ENCODE measurements at places on chromosomes 7 and 10.

DNA sequence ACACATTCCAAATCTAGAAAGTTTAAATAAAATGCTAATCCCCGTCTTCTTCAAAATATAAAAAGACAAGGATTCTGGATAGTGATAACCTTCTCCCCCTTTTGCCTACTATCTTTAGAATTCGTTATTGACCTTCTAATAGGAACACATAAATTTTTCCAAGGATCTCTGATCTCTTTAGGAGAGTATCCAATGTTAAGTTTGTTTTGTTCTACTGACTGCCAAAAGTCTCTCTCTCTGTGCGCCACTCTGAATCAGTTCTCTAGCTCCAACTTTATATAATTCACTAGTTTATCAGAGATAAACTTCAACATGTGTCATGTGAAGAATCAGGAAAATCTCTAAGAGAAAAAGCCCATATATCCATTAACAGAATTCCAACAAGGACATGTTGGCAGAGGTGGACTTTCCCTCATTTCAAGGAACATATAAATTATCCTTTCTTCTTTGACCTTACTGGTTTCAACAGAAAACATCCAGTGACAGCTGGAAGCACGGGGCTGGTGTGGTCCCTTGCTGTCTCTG lies 615.6 kb downstream of the KCNMA1 start:
- no peak for DNase-seq

GRCh38 chr7:25382869-25383268 lies 154.6 kb upstream of the NPVF start:
- DNase-seq = no peak

- no peak for DNase-seq
Measured at GRCh38 chr7:38558761-38559345, 72.3 kb downstream of the AMPH start.

DNA sequence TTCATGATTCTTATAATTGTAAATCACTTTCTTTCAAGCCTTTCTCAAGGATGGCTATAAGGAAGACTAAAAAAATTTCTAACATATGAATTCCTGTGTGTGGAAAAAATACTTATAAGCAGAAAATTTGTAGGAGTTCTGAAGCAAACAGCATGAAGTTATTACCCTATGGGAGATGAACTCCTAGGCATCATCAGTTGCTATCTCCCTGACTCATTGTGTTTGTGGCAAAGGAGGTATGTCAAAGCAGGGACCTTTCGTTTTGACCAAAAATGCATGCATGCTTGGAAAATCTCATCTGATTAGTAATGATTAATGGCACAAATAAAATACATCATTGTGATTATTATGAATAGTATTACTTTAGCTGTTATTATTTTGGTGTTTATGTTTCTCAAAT lies 59.4 kb downstream of the CALCR start:
- peak; percentile 3 for DNase-seq

DNA sequence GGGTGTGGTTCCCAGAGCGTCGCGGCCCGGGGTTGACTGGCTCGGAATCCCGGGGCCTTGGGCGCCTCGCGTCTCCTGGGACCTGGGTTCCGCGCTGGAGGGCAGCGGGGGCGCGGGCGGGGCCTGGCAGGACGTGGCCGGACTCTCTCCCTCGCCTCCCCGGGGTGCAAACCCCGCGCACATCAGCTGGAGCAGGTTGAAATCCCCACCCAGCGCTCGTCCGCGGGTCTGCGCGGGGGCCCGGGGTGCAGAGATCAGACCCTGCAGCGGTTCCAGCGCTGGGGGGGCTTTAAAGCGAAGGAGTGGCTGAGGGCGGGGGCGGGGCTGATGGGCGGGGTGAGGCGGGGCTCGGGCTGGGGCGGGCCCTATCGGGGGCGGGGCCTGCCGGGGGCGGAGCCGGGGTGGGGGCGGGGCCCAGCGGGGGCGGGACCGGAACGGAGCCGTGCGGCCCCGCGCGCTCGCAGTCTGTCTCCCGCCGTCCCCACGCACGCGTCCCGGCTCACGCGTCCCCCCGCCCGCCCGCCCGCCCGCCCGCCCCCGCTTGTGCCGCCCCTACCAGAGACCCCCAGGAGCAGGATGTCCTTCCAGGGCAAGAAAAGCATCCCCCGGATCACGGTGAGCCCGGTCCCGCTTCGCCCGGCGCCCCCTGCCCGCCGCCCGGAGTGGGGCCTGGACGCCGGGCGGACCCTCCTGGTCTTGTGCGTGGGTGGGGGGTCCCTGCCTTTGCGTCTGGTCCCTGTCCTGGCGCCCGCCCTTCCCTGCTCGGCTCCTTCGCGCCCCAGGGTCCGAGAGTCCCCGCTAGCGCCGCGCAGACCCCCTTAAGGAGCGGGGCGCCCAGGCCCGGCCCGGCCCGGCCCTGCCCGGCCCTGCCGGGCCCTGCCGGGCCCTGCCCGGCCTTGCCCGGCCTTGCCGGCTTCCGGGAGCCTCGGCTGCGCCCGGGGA lies at the start of gene DPYSL4:
Gene DPYSL4 (plus strand): TSS at position 461 of the 942 bp plus-strand sequence. CDS start 116 bp downstream, at position 577.
- no peak for DNase-seq

GRCh38 chr10:34102237-34102673 lies 712.8 kb downstream of the PARD3 start:
- peak; percentile 35 for DNase-seq

DNA sequence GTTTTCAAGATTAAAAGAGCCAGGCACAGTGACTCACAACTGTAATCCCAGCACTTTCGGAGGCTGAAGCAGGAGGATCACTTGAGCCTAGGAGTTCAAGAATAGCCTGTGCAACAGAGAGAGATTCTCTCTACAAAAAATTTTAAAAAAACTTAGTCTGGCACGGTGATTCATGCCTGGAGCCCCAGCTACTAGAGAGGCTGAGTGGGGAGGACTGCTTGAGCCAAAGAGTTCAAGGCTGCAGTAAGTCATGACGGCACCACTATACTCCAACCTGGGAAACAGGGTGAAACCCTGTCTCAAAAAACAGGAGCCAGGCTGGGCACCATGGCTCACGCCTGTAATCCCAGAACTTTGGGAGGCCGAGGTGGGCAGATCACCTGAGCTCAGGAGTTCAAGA lies 86.6 kb upstream of the KCTD7 start:
- no peak for DNase-seq

DNA sequence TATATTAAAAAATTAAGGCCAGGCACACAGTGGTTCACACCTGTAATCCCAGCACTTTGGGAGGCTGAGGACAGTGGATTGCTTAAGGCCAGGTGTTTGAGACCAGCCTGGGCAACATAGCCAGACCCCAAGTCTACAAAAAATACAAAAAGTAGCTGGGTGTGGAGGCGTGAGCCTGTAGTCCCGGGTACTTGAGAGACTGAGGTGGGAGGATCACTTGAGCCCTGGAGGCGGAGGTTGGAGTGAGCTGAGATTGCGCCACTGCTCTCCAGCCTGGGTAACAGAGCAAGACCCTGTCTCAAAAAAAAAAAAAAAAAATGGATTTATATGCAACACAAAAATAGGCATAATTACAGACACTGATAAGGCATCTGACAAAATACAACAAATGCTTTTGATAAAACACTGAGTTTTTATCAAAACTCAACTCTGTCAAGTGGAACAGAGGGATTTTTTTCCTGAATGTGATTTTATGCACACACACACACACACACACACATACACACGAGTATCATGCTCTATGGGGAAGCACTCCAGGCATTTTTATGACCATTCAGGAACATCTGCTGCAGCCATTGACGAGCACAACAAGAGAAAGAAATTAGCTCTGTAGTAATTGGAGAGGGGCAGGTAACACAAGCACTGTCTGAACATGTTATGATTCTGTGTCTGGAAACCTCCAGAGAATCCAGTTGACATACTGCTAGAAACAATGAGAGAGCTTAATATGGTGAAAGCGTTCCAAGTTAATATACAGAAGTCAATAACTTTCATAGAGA lies 193.1 kb downstream of the WDR37 start:
- no peak for DNase-seq

DNA sequence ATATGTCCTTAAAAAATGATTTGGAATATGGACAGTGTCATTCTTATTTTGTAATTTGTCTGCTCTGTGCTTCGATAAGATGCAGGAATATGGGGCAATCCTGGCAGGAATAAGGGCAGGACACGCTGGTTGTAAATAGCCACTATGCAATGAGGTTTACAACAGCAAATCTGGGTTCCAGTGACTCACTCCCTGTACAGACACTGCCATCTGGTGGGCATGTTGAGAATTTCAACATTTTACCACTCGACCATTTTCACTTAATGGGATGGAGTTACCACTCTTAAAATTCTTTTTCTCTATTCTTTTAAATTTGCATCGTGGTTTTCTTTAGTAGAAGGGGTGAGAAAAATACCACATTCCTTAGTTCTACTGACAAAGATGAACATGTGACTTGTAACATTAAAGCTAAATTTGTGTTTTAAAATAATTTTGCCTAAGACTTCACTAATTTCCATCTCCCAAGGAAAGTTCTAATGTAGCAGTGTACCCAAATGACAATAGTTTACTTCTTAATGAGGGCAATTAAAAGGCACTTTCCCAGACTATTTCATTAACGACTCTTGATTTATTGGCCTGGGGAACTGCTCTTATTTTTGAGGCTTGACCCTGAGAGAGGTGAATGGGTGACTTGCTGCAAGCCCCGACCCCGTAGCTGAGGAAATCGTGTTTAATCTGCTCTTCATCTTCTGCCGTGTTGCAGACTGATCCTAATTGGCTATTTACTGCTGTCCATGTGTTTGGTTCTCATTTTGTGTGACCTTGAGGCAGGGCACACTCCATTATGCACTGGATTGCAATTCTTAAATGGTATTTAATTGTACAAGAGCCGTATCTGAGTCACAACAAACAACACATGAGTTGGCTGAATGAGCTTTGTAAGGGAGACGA lies 173.6 kb upstream of the IMMP2L start:
- peak; percentile 74 for DNase-seq

DNA sequence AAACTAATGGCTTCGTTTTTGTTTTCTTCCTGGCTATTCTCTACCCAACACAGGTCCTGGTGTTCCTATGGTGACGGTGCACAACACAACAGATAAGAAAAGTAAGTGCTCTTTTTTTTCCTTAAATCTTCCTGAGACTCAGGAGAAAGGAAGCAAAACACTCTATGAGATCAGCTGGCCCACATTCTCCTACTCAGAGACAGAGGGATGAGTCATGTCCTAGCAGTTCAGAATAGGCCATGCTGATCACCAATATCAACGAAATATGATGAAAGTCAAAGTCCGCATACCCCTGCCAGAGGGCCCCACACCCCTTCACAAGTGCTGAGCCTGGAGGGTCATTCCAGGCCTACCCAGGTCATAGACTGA lies 149.2 kb downstream of the PAXIP1 start:
- DNase-seq = peak; percentile 5

- no peak for DNase-seq
Measured at GRCh38 chr7:102859084-102859798, 53.6 kb upstream of the LRRC17 start.

DNA sequence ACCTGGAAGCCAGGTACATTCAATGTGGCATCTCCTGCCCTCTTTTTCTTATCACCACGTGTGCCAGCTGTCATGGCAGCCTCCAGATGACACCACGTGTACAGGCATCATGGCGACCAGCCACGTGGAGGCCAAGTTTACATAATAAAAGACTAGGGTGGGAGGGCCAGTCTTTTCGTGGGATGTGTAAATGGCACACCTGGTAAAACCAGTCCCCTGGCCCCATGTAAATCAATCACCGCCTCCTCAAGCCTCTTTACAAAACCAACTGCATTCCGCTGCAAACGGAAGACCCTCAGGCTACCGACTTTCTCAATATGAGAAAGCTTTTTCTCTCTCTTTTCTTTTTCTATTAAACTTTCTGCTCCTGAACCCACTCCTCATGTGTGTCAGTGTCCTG lies 65.1 kb upstream of the PHF14 start:
- no peak for DNase-seq

DNA sequence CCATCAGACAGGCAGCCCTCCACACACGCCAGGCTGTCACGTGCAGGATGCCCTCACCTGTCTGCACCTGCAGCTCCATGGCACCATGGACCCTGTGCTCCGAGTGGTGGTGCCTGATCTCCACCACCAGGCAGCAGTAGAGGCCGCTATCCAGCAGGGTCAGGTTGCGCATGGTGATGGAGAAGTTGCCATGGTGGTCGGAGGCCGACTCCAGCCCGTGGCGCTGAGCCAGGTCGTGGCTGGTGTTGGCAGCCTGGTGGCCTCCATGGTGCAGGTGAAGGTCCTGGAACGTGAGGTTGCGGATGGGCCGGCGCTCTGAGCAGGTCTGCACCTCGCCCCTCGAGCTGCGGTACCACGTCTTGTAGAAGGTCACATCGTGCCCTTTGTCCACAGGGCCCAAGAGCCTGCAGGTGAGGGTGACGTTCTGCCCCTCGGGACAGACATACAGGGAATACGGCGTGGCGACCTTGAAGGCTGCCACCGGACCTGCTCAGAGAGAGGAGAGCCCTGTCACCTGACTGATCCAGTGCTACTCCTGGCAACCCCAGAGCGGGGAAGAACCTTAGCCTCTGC lies 11.7 kb downstream of the VSIR start:
- no peak for DNase-seq

- DNase-seq = peak; percentile 87
Measured at GRCh38 chr7:93327006-93327633, 95.0 kb downstream of the VPS50 start.

- DNase-seq = no peak
Measured at GRCh38 chr7:39349452-39350123, 216.6 kb upstream of the YAE1 start.

DNA sequence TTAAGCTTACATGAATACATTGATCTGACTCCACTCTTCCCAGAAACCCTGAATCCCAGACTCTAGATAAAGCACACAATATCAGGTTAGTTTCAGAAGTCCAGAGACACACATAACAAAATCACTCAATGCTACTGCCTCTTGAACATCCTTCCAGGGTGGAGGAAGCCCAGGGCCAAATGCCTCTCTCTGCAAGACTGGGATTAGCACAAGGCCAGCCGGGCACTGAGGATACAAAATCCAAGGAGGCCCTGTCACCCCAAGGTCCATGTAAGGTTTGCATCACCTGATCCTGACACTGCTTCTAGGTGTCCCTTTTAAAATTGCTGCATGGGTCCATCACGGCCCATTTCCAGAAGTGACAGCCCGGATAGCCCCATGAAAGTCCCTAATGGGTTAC lies 2.6 kb upstream of the PLXNA4 start:
- DNase-seq = no peak

- DNase-seq = no peak
Measured at GRCh38 chr7:70588191-70588921, 543.6 kb upstream of the GALNT17 start.

DNA sequence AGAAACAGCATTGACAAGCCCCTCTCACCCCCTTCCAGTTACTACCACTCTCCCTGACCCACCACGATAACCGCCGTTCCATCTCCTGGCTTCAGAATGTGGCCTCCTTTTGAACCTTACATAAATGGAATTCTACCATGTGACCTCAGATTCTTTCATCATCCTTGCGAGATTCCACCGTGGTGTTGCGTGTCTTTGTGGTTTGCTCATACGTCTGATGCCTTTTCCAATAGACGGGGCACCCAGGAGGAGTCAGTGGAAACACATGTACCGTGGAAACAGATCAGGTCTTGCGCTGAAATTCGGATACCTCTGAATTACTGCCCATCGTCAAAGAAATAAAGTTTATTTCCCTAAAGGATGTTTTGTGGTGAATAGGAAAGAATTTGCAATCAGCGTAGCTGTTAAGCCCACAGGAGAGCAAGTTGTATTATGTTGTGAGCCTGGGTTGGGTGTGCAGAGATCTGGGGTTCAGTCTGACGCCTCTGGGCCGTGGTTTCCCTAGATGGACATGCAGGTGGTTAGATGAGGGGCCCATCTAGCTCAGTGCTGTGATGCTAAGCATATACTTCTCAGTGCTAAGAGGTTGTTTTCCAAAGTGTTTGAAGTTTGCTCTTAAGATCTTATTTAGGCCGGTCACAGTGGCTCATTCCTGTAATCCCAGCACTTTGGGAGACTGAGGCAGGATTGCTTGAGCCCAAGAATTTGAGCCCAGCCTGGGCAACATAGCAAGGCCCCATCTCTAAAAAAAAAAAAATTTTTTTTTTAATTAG lies 29.1 kb downstream of the GTF2IRD1 start:
- peak; percentile 88 for DNase-seq

- no peak for DNase-seq
Measured at GRCh38 chr7:76430836-76431235, 6.1 kb downstream of the ZP3 start.

Measured in HFFc6 (cell line).